ENCODE measurements at places on chromosomes 4 and X.

- DNase-seq = no peak
Measured at GRCh38 chr4:168876106-168876505, 133.9 kb downstream of the CBR4 start.

DNA sequence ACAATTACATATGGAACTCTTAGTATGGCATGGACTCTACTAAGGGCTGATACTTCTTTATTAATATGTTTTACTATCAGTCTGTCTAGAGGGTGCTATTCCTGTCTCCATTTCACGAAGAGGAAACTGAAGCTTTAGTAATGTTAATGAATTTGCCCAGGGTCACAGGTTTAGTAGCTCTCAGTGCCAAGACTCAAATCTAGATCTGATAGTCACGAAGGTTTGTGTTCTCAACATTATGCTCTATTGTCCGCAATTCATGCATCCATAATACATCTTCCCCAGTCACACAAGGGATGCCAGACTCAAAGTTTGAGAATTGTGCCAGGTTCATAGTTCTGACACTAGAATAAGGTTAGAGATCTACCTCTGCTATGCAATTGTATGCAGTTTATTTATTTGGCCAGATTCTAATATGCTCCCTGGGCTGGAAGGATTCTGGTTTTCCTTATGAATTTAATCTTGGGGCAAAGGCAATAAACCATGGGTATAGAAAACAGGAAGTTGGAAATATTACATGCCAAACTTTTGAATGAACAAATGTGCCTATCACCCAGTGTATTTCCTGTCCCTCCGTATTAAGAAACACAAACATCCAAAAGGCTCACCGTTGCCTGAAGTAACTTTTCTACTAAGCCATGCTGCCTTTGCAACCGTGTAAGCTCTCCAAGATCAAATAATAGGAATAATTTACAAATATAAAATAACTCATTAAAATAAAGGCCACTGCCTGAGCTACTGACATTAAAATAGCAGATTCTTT is 478.5 kb downstream of the INPP4B start:
- DNase-seq = no peak

DNA sequence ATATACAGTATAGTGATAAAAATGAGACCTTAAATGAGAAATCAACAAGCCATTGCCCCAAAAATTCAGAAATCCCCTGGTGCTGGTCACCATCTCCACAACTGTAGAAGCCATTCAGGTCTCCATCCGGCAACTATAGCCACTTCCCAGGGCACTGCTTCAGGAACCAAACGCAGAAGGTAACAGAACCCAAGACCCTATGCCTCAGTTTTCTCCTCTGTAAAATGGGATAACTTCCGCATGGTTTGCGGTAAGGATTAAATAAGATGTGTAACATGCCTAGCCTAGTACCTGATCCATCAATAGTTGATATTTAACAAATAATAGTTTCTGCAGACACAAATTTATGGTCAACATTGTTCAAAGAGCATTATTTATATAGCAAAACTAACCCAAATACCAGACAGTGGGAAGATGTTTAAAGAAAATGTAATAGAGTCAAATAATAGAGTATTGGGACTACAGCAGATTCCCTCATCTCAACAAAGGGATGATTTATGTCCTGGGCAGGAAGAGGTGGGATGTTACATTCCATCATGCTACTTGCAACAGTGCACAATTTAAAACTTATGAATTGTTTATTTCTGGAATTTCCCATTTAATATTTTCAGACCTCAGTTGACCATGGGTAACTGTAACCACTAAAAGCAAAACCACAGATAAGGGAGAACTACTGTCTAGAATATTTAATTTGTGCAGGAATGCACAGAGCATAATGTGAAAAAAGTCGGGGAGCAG is 30.0 kb downstream of the IRF2 start:
- no peak for DNase-seq

GRCh38 chr4:102792361-102792936 is 31.7 kb upstream of the MANBA start:
- DNase-seq = no peak

- no peak for DNase-seq
Measured at GRCh38 chr4:83830138-83830888, 294.4 kb downstream of the GPAT3 start.

DNA sequence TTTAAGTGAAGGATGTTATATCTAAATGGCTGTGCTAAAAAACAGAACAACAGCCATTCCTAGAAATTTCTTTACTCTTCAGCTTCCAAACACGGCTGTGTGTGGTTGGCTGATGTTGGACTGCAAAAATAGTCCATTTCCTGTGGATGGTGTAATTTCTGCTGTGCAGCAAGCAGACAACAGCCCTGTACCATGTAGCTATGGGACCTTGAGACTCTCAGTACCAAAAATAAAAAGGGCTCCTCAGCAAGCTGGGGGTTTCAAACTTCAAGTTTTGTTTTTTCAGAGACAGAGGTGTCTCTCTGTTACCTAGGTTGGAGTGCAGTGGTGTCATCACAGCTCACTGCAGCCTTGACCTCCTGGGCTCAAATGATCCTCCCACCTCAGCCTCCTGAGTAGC is 18.1 kb downstream of the CD40LG start:
- no peak for DNase-seq

GRCh38 chrX:6909396-6909795 is 238.1 kb upstream of the STS start:
- no peak for DNase-seq

DNA sequence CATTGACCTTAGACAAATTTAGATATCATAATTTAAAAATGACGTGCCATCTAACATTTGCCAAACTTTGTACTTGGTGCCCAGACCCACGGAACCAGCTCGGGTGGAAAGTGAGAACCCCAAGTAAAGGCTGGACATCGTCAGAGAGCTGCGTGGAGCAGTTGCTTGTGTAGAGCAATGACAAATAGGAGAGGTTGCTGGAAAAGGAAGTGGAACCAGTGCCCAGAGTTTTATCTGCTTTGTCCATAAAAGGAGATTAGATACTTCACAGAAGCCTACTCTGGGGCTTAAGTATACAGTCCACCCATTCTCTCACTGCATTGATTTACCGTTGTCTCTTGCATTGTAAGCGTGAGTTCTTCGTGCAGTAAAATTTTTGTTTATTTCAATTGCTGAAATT is 5.4 kb upstream of the TBC1D1 start:
- DNase-seq = no peak

- DNase-seq = no peak
Measured at GRCh38 chrX:63128509-63128908, 222.6 kb downstream of the SPIN4 start.

- no peak for DNase-seq
Measured at GRCh38 chr4:121236353-121237068, 72.4 kb upstream of the TNIP3 start.

DNA sequence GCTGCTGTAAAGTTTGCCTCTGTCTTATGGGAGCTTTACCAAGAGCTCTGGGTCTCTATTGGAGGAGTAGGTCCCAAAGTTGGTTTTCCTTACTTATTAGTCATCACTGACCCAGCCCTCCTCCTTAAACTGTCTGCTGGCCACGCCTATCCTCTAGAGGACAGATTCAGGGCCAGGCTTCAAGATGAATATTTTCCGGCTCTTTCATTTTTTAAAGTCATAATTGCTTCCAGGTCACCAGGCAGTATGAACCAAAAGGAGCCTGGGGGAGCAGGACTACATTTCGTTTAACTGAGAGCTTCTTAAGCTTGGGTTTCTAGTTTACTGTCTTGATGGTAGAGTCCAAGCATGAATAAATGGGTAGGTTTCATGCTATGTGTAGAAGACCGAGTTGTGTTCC is 13.7 kb downstream of the BCORL1 start:
- no peak for DNase-seq

Measured in thoracic aorta (tissue), 2 donors.